CD4-positive, alpha-beta T cell (primary cell): ENCODE measurements at places on chromosomes 6 and 20.

DNA sequence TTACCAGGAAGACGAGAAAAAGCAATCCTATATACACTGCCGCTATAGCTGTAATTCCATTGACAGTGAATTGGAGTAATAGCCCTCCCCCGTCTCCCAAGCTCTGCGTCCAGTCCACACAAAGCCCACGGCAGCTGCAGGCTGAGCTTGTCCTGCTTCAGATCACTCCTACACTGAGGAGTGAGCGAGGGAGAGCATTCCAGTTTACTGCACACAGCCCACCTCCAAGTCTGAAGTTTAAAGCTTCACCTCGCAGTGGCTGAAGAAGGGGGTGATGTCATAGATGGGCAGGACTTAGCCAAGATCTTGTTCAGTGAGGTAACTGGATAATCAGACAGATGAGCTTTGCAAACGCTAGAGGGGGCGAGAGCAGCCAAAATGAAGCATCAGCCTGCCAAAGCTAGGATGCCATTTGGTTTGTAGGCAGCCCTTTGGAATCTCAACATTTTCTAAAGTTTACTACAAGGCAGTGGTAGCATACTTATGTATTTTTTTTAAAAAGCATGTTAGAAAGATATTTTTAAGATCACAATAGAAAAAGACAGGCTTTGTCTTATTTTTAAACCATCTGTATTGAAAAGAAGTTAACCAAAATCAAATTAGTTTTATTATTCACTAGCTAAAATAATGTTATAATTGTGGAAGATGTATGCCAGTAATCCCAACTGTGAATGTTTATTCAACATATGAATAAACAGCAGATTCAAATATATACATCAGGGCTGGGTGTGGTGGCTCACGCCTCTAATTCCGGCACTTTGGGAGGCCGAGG is at the start of gene FLRT3:
FLRT3 (minus strand) TSS at position 213 of the 772 bp plus-strand sequence. CDS start 10,106 bp downstream, outside the sequence.
- no peak for DNase-seq

- no peak for DNase-seq
Measured at GRCh38 chr6:71045296-71045695, 88.4 kb upstream of the B3GAT2 start.

- DNase-seq, result no peak
Measured at GRCh38 chr6:137821491-137821890, 45.6 kb upstream of the TNFAIP3 start.

DNA sequence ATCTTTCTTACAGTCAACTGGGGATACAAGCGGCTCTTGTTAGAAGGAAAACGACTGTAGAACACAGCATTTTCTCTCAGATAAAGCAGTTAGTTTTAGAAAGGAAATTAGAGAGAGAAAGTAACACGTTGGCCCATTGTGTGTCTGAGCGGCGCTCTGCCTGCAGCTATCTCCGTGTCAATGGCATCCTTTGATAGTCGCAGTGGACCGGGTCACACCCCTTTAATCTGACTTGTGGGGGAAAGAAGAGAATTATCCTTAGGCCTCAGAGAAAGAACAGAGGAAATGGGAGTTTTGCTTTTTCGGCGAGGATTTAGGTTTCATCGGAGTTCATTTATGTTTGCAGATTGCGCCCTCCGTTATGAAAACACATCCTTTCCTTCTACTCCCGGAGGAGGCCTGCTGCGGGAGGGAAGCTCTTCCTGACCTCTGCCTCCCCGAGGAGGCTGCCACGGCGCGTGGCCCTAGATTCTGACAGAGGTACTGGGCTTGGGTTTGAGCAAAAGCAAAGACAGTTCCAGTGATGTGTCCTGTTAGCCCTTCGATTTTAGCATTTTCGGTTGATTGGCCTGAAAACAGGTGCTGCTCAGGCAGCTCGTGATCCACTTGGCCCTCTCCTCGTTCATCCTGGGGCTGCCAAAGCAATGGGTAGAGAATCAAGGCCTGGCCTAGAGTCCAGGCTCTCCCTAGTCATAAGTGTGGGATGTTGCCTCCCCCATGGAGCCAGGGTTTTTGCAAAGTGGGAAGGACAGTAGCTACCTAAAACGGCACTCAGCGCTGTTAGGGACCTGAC is 74.9 kb downstream of the ZDHHC14 start:
- no peak for DNase-seq

GRCh38 chr6:87661016-87661415 is 41.0 kb downstream of the AKIRIN2 start:
- no peak for DNase-seq

GRCh38 chr20:48839154-48839917 is 11.5 kb upstream of the PREX1 start:
- DNase-seq, result no peak
